ENCODE measurements at places on chromosomes 4 and X.

GRCh38 chrX:37349221-37350033, at the start of gene PRRG1:
PRRG1 (plus strand) TSS chrX:37349364; CDS start chrX:37406250, 56,886 bp downstream.
- DNase-seq, result peak; percentile 11

GRCh38 chr4:147737623-147738022, 5.7 kb downstream of the ARHGAP10 start:
- no peak for DNase-seq

GRCh38 chr4:62510228-62510627, 1310.1 kb downstream of the ADGRL3 start:
- no peak for DNase-seq

DNA sequence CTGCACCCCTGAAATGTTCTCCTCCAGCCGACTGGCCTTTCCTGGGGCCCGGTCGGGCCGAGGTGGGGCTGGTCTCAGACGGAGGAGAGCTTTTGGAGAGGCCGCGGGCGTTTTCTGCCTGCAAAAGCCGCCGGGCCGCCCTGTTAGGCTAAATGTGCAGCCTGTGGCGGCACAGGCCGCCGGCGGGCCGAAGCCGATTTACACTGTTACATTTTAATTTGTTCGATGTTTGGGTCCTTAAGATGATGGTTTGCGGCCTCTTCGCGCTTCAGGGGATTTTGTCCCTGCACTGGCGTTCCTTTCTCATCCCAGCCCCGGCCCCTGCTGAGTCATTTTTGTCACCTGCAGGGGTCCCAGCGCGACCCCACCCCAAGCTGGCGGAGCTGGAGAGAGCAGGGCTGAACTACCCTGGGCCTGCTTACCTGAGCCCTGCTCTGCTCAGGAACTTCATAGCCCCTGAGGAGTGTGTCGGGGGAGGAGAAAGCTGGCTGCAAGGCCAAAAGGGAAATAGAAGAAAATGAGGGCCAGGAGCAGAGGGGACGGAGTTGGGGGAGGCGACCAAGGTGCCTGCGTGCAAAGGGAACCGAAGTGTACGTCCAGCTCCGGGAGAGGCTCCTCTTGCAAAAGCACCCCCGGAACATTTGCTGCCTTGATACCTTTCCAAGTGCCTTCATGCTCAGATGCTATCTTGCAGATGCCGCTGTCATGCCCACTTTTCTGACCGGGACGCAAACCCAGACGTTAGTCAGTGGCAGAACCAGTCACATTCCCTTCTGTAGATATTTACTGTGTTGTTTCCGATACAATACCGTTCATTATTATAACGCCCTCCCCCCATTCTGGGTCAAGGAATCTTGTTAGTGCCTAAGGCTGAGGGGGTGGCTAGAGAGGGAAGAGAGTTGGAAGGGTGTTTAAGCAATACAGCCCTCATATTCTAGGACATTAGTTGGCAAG, 977 bp upstream of the RBBP7 start:
- peak; percentile 25 for DNase-seq

DNA sequence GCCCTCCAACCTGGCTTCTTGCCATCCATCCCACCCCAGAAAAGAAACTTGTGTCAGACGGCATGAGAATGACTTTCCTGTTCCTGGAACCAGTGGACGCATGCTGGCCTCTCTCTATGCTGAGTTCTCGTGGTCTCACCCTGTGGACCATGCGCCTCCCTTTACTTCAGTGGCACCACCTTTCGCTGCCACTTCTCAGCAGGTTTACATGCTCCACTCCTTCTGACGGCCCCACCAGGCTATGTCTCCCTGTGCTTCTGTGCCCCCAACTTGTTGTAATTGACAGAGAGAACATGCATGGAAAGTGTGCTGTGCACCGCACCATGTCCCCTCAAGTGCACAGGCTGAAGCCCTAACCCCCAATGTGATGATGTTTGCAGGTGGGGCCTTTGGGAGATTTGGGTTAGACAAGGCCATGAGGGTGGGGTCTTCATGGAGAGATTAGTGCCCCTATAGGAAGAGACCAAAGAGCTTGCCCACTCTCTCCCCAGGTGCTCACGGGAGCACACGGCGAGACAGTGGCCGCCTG, 3.1 kb upstream of the PPP2R2C start:
- no peak for DNase-seq

GRCh38 chr4:96525898-96526297, 686.0 kb downstream of the PDHA2 start:
- no peak for DNase-seq

DNA sequence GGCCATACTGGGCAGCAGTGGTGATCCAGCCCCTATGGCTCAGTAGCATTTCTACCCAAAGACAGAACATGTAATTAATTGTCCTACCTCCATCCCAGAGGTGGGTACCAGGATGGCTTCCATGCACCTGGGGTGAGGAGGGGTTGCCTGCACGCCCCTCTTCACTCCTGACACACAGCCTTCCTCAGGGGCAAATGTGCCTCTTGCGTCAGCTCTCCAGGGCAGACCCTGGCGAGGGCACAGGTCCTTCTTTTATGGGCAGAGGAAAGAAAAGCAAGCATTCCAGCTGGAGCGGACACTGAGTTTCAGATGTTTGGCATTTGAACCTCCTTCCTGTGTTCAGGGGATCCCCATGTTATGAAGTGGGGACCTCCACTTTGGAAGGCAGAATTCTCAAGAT, 95.6 kb downstream of the PHKA2 start:
- DNase-seq, result no peak

DNA sequence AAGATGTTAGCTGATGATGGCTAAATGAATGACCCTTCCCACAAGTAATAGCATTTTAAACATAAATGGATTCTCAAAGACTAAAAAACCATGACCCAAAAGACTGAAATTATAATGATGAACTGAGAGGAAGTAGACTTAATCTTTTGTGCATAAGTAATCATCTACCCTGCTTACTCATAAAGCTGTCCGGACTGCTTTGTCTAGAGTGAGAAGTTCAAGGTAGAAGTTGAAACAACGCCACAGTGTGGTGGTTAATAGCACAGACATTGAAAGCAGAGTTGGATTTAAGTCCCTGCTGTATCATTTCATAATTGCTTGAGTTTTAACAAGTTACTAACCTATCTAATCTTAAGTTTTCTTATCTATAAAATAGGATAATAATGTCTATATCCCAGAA, 346.6 kb downstream of the CENPC start:
- DNase-seq, result peak; percentile 27

- no peak for DNase-seq
Observed at GRCh38 chrX:10875995-10876394, 235.1 kb upstream of the HCCS start.

- DNase-seq, result no peak
Observed at GRCh38 chrX:19443869-19444526, 71.3 kb downstream of the MAP3K15 start.

- no peak for DNase-seq
Observed at GRCh38 chr4:113674733-113675132, 86.8 kb downstream of the CAMK2D start.

DNA sequence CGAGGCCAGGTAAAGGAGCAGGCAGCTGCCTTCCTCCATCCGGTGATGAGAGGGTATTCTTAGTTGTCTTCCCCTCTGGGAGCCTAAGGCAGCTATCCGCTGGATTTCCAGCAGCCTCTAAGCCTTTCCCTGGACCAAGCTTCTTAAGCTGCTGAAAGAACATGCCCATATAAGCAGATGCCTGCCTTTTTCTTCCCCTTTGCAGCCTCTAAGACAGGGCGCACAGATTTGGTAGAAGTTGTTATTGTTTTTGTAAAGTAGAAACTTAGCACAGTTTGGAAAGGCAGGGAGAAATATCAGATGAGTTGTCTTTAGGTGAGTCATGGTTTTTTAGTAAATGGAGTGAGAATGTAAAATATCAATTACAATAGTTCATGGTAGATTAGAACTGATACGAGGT, 210.8 kb downstream of the ARHGAP10 start:
- no peak for DNase-seq

DNA sequence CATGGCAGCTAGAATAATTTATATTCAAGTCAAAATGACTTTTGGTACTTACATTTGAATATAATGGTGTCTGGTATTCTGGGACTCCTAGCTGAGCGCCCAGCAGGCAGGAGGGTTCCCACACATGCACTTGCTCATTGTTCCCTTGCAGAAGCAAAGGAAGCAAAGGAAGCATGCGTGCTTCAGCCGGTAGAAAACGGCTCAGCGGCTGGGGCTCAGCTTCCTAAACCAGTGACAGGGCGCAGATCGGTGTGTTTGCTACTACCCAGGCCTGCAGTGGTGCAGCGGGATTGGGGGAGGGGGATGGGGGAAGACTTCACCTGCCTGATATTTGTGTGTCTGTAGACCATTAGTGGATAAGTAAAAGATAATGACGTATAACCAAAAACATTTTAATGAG, 978.3 kb upstream of the TENM3 start:
- DNase-seq, result no peak

DNA sequence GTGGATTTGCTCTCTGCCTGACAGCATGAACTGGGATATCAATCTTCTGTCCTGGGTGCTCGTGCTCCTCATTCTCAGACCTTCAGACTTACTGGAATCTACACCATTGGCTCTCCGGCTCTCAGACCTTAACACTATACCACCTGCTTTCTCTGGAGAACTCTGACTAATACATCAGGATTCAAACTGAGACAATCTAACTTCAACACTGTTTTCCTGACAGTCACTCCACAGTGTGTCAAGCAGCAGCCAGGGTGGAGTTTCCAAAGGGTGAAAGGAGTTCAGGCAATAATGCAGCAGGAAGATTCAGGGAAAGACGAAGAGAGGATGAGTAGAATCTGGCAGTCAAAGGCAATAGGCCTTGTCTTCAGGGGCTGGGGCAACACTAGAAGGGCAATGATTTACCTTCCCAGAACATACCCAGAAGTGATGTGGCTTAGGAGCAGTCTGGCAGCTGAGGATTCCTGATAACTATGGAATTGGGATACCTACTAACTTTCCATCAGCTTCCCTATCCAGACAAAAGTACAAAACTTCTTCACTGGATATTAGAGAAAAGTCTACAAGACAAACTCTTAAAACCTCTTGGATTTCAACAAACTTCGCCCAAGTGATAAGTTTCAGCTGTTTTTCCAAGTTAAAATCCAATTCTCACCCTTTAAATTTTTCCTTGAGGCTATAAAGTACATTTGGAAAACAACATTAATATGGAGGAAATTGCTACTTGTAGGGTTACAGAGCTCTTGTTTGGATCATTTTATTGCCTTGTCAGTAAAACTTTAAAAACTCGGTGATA, 58.4 kb upstream of the SLIT2 start:
- DNase-seq, result no peak

- no peak for DNase-seq
Observed at GRCh38 chrX:73562458-73562857, 539 bp upstream of the CHIC1 start.

- DNase-seq, result no peak
Observed at GRCh38 chrX:13755254-13755653, 20.7 kb downstream of the OFD1 start.

DNA sequence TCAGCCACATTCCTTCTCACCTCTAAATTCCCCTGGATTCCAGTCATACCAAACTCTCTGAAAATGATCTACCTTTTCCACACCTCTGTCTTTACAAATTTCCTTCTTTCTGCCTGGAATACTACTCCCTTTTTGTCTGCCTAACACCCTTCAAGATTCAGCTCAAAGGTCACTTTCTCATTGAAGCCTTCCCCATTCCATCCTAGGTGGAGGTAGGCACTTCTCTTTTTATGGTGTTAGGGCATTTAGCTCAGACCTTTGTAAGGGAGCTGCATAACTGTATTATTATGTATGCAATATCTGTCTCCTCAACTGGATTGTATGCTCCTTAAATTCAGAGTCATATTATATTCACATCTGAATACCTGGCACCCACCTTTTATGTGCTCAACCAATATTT, 137.7 kb downstream of the RCHY1 start:
- no peak for DNase-seq

DNA sequence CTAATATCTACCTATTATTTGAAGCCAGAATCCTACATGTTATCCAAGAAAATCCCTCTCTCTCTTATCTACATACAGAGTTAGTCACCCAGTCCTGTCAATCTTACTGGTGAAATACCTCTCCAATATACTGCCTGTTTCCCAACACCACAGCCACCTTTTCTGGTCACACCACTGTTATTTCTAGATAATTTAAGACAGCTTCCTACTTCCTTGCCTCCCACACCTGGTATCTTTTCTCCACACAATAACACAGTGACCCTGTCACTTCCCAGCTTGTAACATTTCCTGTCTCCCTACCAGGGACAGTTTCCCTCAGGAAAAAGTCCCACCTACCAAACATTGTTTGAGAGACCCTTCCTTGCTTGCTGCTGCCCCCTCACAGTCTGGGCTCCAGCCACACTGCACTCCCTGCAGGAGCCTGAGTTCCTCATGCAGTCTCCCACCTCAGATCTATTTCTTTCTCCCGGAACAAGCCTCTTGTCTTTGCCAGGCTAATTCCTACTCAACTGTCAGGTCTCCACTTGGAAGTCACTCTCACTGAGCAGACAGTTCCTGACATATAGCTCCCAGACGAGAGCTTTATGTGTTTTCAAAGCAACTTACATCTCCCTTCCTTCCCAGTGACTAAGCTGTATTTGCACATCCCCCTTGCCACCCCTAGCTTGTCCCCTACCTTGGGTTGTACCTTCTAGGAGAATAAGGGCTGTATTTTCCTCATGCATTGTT, 73.6 kb upstream of the QRFPR start:
- DNase-seq, result no peak

DNA sequence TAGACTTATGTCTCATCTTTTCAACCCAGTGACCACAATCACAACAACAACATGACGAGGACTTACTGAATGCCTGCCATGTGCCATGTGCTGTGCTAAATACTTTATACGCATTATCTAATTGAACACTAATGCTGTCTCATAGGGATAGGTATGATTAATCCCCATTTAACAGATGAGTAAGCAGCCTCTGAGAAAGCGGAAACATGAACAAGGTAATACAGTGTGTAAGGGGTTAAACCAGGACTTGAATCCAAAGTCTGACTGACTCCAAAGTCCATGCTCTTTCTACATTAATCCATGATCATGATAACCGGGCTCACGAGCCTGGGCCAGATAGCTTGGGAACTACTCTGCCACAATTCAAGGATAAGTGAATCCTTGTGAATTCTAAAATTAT, 105.3 kb upstream of the MBNL3 start:
- DNase-seq, result no peak

- no peak for DNase-seq
Observed at GRCh38 chr4:179634862-179635261, 2192.6 kb upstream of the AGA start.

DNA sequence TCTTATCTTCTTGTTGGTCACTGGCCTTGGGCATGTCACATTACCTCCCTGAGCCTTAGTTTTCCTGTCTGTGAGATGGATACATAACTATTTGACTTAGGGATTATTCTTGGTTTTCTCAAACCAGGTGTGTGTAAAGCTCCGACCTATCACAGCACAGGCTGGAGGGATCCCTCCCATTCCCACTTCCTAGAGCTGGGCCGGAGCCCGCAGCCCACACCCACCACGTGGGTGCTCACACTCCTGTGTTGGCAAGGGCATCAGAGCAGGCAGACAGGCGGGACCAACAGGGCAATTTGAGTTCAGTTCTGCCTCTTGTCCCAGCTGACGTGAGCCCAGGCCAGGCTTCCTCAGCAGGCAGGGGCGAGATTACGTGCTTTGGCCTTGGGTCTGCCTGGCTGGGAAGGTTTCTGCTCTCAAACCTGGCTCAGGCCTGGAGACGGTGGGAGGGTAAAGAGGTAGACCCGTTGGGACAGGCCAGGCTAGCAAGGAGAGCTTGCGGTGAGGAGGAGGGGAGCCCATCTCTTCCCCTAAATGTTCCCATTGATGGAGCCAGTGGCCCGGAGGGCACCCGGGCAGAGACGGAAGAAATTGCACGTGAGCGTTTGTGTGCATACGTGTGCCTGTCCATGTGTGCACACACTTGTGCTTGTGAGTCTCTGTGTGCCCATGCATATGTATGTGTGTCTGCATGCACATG, 734 bp upstream of the SH3TC1 start:
- DNase-seq, result no peak

Data from NCI-H1092 (cell line).